ENCODE measurements at places on chromosomes 1 and 21. TPM values are rescaled to one million over a fixed set of nuclear protein-coding genes. Genes with fewer than 3 reads are reported as not detected.

DNA sequence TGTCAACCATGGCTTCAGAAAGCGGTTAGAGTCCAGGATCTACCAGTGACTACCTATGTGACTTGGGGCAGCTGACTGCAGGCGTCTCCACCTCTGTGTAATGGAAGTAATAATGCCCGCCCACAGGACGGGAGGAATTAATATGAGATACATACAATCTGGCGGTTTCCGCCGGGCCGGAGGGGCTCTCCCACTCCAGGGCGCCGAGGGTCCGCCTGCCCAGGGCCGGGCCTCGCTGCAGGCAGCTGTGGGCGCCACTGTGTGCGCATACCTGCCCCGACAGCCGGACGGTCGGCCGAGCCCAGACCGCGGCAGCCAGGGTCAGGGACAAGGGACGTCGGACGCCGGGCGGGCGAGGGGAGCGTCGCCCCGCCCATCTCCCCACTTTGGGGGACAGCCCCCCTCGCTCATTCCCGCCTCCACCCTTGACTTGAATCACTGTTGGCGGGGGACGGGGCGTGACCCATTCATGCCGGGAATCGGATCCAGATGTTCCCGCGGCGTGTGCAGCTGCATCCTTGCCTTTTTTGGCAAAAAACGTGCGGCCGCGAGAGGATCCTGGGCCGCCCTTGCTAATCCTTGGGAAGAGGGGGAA, 6.0 kb upstream of the SF3A3 start:
- DNase-seq, result peak; percentile 56

DNA sequence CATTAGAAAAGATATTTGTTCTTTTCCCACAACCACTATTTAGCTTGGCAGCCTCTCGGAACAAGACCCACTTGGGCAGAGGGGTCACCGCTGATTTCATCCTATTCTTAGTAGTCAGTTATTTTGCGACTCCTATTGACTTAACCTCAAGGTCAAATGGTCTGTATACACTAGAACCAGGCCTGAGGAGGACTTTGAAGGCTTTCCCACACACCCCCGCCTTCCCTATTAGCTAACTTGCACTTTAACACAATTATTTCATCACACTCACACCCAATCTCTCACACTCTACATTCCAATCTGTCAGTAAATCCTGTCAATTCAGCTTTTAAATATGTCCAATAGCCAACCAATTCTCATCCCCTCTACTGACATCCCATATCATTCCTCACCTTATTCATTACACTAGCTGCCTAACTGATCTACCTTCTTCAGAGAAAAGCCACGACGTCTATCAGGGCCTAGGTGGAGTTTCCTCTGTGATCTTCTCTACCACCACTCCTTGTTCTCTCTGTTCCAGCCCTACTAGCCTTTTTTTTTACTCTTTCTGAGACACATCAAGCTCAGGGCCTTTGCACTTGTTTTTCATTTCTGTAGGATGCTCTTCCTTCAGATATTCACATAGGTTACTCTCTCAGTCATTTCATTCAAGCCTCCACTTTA, 1.0 kb upstream of the NIBAN1 start:
- DNase-seq, result peak; percentile 4

DNA sequence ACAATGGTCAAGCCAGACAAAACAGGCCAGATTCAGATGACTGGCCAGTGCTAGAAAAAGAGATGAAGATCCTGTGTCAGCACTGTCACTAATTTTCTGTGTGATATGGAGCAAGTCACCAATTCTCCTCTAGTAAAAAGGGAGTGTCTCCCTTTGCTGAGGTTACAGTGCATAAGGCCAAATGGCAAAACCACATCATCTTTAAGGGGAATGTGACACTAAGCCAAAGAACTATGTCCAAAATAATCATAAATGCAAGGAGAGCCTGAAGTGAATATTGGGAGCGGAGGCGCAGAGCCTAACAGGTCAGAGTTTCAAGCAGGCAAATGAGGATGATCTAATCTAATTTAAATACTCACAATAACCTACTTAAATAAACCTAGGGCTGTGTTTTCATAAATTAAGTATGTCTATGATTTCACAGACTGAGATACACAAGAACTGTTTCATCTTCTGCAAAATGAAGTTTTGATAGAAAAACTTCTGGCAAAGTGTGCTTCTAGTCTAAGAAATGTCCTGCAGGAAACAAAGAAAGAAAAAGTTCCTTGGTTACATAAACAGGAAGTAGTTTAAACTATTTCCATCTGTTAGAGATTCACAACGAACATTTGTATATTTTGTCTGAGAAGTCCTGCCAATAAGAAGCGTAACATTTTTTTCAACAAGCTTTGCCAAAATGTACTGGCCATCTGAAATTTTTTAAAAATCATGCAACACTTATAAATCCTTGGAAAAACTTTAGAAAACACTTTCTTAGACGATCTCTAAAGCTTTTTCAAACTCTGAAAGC, 290.2 kb downstream of the LRRC40 start:
- no peak for DNase-seq

DNA sequence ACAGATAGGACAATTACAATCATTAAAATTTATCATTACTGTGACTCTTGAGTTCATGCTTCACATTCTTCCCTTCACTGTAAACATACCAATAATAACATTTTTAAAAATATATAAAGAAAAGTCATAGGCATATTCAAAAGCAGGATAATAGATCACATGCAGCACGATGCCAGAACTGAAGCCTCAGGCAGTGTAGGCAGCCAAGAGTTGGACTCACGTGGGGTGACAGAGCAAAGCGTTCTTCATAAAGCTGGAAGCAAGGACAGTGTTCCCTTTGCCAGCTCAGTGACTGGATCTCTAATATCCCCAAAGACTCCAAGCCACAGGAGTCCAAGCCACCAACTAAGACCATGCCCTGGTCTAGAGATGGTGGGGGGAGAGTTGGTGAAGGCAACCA, 77.7 kb downstream of the ODF2L start:
- DNase-seq, result no peak

- no peak for DNase-seq
These were observed 9.1 kb downstream of the EXO1 start for GRCh38 chr1:241857131-241857530.

DNA sequence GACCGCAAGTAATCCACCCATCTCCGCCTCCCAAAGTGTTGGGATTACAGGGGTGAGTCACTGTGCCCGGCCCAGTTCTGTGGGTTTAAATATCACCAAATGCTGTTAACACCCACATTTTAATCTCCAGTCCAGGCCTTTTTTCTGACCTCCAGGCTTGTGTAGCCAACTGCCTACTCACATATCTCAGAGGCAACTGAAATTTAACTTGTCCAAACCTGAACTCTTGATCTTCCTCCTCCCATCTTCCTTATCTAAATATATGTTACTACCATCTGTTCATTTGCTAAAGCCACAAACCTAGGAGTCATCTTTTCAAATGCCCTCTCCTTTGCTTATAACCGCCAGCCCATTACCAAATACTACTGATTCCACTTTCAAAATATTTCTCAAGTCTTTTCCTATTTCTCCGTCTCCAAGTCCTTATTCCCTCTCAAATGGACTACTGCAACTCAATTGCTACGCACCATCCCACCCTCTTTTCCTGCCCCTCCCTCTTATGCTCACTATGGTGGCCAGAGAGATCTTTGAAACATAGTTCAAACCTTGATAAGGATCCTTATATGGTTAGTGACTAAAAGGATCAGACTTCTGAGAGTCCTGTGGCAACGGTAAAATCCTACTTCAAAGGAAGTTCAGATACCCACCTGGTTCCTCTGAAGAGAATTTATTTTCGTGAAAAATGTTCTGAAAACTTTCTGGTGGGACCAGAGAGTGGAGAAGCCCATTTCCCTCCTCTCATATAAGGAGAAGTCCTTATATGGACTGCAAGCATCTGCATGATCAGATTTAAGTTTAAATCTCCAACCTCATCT, 78.5 kb upstream of the CDC42BPA start:
- no peak for DNase-seq

FMN2 gene
- not detected for total RNA-seq

DNA sequence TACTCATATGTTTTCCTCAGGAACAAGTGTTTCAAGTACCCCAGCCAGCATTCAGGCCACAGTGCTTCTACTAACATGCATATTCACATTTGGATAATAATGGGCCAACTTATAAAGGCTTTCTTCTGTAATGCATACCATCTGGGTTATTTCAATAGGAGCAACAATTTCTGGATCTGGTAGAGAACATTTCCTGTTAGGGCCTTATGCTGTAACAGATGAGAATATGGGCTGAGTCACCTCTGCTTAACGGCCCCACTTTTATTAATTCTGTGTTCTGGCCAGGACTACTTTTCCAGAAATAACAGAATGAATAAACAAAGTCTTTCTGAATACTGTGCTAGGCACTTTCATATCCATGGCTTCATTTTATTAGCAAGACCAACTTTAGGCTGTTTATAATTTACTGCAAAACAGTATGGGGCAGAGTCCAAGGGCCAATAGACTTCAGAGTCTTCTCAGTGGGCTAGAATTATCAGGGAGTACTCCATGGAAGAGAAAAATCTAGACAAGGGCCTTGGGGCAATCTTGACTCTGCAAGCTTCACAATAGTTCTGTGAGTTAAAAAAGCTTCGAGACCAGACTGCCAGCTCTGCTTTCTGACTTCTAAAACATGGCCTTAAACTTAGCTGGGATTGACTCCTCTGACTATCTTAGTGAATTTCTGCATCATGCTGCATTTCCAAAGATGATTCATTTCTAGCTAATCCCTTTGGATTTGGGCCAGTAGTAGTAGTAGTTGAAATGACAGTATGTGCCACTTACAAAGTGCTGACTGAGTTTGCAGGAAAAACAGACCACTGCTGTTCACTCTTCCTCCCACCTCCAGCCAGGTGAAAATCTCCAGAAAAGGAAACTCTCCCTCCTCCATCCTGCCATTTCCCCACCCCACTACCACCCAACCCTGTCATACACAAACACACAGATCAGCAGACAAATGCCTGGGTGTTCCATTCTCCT, 8.2 kb upstream of the SSX2IP start:
- no peak for DNase-seq

DNA sequence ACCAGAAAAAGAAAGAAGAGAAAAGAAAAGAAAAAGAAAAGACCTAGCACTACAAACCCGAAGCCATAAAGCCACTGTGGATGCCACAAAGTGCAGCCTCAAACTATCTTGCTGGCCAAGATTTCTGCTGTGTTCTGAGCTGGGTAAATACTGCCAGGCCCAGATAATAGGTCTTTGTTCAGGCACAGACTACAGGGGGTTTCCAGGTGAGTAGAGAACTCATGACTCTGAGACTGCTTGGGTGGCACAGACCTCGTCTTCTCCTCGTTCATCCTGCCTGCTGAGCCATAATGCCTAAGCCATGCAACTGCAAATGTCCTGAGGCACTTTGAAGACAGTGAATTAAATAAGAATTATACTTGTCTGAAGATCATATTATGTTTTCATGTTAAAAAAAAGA, 651.8 kb downstream of the LMO4 start:
- no peak for DNase-seq

DNA sequence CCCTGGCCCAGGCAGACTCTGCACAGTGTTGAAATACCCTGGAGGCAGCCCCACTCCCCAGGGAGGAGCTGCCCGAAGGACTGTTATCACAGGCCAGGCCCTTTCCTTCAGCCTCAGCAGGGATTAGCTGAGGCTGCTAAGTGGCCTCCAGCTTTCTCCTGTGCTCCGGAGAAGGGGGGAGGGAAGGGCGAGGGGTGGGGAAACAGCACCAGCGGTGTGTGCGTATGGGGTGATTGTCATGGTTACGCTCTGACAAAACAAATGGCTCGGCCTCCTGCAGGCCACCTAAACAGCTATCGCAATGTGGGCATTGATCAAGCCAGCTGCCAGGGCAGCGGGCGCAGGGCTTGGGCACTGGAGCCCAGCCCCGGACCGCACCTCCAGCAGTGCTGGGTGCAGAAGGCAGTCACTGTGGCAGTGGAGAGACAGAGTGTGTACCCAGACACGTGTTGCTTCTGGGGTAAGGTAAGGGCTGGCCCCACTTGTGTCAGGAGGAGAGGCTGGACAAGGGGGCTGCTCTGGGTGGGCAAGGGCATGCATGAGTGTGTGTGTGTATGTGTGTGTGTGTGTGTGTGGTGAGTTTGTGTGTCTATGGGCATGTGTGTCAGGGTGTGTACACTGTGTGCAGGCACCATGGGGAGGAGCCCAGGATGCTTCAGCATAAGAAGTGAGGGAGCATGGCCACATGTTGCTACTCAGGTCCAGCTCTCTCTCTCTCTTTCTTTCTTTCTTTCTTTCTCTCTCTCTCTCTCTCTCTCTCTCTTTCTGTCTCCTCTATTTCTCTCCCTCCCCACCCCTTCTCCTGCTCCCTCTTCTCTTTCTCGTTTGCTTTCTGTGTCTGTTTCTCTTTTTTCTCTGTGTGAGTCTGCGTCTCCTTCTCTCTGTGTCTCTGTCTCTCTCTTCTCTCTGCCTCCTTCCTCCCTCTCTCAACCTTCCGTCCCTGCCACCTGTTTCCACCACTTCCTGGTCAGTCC, at the start of gene VWA5B1:
Gene VWA5B1 (plus strand): TSS at position 252 of the 974 bp plus-strand sequence. CDS start 19,727 bp downstream, outside the sequence.
- DNase-seq, result no peak

DNA sequence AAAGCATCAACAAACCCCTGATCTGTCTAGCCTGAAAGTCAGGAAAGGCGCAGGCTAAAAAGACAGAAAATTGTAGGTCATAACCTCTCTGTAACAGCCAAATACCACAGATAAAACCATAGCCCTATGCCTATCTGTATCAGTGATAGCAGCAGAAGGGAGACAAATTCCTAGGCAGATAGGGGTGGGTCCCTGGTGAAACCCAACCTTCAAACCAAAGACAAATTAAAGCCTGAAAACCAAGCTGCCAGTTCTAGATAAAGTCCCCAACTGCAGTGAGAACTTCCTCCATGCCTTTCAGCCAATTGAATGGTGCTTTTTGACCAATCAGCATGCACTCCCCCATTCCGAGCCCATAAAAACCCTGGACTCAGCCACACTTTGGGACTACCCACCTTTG, 115.3 kb downstream of the NTPCR start:
- no peak for DNase-seq

DNA sequence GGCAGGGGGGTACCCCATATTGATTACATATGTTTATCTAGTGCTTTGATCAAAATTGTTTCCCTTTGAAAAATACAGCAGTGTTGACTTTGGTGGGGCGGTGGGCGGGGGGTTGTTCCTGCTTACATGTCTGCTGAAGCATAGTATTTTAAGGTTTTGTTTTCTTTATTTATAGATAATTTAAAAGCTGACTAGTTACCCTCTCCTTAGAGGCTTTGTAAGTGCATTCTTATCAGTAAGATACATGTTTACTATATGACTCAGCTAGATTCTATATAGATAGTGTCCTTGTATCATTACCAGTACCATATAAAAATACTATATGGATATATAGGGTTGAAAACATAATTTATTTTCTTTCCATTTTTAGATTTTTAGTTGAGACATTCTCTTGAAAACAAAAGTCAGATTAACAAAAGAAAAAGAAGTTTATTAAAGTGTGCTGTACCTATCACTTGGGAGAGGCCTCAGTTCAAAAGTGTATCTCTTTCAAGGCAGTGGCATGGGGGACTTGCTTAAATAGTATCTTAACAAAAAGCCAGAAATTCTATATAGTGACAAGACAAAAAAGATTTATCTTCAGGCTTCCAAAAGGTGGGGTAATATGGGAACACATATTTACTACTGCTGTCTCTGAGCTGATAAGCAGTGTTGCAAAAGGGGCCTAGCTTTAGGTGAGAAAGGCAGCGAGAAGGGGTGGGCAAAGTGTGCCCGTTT, 79.0 kb downstream of the HS2ST1 start:
- DNase-seq, result no peak

Data from naive thymus-derived CD4-positive, alpha-beta T cell (primary cell).